CD4-positive, alpha-beta T cell treated with Interleukin-21 for 1 hour (primary cell): ENCODE measurements at places on chromosomes 1 and 21.

DNA sequence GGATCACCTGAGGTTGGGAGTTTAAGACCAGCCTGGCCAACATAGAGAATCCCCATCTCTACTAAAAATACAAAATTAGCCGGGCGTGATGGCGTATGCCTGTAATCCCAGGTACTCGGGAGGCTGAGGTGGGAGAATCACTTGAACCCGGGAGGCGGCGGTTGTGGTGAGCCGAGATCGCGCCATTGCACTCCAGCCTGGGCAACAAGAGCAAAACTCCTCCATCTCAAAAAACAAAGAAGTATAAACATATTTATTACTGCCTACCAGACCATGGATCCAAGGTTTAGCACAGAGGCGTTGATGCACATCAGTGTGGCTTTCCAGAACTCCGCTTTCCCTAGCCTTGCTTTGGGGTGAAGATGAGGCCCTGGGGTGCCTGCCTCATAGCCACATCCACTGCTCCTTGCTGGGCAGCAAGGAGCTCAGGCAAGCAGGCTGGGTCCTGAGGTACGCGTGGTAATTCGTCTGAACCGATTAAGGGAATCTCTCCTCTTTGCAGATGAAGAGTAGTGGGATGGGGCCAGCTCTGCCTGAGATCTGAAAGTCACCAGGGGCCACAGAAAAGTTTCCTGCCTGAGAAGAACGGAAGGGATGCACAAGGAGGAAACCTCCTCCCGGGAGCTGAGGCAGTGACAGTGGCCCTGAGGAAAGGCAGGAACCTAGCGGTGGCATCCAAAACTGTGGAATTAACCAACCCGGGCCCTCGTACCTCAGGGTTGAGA, 52.3 kb upstream of the LBR start:
- DNase-seq: no peak

DNA sequence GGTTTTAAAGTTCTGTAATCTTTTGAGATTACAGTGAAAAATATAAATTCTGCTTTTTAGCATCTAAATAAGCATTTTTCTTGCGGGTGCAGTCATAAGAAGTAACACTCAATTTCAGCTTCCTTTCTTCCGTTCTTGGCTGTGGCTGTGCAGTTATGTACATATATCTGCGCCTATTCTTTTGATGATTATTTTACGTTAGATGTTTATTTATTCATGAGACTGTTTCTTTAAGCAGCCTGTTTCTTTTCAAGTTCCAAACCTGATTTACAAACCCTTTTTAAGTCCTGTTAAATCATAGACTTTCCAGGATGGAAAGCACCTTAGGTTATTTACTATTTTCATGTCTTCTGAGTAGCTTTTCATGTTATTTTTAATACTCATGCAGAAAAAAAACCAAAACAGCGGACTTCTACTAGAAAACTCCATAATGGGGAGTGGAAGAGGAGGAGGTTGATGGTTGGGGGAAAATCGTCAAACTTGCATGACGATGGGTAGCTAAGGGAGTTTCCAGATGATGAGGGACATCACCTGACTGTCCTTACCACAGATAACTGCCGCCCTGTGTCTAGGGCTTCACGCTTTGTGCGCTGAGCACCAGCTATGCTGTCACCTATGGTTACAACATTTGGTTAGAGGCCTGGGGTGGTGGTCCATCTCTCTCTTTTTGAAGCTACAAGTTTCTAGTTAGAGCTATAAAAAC, 2.6 kb downstream of the PRDM2 start:
- DNase-seq: peak; percentile 93

- DNase-seq: no peak
These were observed 31.1 kb downstream of the AHDC1 start for GRCh38 chr1:27572679-27573426.

DNA sequence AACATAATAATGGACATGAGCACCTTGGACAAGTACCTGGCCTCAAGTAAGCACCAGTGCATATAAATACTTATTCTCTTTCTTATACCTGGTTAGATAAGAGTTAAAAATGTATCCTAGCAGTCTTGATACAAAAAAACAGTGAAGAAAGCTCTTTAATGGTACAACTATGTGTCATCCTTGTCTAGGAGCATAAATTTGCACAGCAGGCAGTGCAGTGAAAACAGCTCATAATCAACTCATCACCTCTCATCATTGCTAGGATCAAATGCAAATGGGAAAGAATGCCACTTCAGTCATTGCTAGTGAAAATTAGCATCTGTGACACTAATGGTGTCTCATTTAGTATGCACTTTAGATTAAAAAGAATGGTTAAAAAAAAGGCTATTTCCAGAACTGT, 7.6 kb downstream of the SAMSN1 start:
- DNase-seq: no peak

DNA sequence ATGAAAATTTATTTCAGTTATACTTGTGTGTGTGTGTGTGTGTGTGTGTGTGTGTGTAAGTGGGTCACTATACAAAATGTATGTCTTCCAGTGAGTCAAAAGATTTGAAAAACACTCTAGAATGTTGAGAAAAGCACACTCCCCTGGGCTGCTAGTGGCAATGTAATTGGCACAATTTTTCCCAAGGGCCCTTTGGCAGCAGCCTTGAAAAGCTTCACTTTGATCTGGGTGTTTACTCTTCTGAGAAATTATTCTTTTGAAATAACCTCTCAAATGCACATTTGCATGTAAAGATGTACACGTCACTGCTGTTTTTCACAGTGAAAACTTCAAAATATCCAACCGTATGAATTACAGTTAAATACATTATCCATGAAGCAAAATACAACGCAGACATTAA, 22.1 kb upstream of the SLC44A3 start:
- no peak for DNase-seq
